Suprapubic skin (tissue), 4 donors: ENCODE measurements at places on chromosomes 13 and 19.

DNA sequence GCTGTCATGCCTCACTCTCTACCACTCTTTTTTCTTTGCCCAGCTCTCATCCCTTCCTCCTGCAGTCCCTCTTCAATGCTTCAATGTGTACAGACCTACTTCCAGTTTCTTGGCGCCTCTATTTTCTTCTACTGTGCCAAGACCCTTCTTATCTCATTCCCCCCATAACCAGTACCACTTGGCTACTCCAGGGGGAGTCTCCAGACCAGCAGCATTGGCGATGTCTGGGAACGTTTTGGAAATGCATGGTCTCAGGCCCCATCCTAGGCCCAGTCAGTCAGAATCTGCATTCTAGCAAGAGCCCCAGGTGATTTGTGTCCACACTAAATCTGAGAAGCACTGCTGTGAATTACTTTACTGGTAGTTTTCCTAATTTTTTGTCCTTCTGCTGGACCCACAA lies 198.2 kb downstream of the SLC7A1 start:
- DNase-seq, result no peak

DNA sequence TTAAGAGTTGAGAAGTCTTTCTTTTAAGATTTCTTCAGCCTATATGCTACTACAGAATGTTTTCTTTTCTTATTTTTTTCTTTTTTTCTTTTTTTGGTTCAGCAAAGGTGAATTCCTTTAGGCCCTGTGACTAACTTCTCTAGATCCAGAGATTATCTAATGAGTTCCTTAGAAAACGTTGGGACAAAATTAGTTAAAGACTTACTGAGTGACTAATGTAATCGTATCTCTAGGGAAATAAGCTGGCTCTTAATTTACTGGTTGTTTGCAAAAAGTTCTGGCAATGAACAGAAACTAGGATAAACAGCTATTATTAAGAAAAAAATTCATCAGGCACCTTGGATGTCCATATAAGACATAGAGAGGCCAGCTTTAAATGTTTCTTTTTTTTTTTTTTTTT lies 30.7 kb upstream of the CSNK1A1L start:
- no peak for DNase-seq

DNA sequence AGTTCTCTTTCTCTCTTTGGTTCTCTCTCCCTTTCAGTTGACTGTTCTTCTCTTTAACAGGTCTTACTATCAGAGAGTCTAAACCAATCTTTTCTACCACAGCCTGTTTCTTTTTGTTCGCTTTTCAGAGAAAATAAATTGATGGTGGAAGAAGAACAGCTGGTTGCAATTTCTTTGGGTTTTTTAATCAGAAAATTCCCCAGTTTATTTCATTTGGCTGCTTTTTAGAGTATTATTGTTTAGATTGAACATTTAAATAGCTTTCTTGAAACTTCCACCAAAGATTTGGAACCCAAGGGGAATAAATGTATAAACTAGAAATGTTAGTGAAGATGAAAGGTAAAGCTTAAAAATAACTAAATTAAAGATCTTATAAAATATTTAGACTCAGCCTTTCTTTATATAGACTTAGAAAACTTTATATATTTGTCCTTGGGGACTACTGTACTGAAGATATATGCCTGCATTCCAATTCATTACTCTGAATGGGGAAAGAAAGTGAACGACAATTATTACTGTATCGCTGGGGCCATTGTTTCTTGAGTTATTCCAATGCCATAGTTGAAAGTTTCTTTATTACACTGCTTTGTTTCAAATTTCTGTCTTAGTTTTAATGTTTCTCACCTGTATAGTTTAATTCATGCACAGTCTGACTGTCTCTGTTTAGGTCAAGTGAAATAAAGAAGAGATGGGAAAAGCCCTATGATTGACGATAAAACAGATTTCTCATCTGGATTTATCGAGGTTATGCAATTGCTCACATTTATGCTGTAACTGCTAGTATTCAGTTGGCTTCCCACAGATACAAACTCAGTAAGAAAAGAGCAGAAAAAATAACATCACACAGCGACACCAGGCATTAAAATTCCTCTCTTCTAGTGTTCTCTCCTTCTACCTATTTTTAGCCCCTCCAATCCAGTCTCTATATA lies 169.4 kb upstream of the CSNK1A1L start:
- no peak for DNase-seq

GRCh38 chr19:40585241-40585981 lies 8.7 kb downstream of the SHKBP1 start:
- no peak for DNase-seq

GRCh38 chr19:42069619-42070351 lies at the start of gene GRIK5:
Gene GRIK5, minus strand, starts transcription at chr19:42070206. Its CDS starts 4,436 bp downstream, at chr19:42065770.
- no peak for DNase-seq

DNA sequence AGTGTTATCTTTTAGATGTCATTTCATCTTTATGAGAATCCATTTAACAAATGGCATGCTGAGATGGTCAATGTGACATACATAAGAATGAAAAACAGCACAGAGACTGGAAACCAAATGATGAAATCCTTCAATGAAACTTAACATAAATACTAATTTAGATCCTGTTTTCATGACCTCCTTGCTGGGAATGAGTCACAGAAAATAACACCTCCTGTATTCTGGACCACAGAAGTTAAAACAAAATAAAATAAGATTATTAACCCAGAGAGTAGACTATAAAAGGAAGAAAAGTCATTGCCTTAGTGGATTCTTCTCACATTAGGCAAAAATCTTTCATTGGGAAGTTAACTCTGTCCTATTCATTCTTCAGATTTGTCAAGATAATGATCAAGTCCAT lies 1.6 kb downstream of the DIAPH3 start:
- DNase-seq, result no peak

DNA sequence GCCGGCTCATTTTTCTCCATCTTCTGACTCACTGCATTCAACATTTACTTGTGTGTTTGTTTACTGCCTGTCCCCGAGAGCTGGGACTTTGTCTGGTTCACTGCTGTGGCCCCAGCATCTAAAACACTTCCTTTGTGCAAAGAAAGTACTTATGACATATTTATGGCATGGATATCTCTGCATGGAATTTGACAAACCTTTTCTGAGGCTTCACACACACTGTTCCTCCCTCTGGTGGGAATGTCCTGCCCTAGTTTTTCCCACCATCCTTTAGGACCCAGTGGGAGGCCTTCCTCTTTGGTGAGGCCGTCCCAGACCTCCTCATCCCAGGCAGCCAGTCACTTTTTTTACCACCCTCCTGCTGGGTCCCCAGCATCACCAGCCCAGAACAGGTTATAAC lies 1.4 kb upstream of the SRRM5 start:
- DNase-seq, result no peak

DNA sequence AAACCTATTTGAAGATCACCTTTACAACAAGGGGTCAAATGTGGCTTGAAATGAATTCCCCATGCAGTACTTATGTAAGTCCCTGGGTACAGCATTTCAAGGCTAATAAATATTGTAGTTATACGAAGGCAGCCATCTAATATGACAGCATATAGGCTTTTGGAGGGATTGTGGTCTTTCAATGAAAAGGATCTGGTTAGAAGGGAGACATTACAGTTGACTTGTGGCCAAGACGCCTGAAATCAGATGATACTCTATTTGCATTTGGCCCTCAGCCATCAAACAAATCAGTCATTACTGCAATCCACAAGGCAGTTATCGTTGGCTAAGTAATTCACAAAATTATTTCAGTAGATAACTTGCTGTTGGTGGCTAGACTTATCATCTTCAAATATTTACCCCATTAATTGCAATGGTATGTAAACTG lies 242.7 kb downstream of the DCLK1 start:
- DNase-seq, result no peak

DNA sequence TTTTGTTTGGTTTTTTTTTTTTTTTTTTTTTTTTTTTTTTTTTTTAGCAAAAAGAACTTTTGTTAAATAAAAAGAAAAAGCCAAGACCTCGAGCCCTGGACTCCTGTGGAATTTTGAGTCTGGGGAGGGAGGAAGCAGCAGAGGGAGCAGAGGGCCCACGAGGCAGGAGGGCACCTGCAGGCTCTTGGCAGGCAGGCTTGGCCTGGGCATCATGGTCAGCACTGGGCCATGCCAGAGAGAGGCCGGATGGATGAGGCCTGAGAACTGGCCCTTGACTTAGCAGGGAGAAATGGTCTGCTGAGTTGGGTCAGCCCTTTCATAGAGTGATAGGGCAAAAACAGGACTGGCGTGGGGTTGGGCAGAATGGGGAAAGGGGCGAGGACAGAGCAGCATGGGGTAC lies 100.4 kb downstream of the GPR12 start:
- no peak for DNase-seq

DNA sequence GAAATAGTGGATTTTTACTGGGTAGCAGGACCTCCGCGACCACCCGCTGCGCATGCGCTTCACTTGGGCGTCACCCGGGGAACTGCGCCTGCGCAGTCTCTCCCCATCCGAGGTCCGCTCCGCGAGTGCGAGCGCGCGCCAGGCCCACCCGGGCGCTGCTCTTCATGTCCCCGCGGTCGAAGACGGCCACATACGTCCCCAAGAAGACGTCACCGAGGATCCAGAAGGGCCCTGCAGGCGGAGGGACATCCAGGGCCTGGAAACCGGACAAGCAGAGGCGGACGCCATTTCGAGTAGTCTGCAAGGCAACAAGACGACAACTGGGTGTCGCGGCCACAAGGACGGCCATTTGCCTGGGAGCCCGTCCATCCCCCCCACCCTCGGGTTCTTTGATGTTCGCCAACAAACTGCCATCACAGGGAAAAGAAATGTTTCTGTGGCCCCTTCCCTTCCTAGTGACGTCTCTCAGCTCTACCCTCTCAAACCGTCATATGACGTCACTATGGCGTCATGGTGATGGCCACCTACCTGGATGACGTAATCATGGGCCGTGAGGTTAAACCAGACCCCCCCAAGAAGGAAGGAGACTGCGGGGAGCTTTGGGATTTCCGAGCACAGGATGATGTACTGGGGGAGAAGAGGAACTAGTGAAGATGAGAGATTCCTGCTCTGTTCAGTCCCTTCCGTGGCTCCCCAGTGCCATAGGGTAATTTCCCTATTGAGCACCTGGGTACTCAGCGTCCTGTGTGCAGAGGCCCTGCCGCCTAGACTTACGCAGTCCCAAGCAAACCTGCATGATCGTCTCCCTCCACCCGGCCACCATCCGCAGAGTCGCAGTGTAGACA lies 6.7 kb downstream of the NAPSA start:
- no peak for DNase-seq

DNA sequence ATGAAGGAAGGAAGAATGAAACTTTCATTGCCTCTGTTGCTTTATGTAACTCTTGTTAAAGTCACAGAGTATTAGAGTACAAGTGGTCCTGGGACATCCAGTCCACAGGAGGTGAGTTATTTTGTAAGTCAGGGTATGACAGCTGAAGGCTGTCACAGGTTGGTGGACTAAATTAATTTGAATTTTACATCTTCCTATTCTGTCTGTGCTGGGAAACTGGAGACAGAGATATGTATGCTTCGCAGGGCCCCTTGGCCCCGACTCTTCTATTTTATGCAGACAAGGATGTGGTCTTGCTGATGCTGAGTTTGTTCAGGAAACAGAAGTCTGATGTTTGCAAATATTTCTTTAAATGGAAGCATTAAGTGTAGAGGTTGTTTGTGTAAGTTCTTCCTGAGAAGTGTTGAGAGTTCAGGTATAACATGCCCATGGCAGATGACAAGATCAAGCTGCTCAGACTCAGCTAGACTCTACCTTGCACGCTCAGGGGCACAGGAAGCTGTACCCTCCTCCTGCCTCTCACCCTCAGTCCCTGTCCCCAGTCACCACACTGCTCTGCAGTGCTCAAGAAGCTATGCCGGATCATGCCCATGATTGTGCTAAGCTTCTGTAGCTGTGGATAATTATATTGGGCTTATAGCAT lies 23.4 kb downstream of the RASL11A start:
- no peak for DNase-seq

GRCh38 chr13:97231829-97232196 lies 9.7 kb downstream of the MBNL2 start:
- DNase-seq, result no peak

GRCh38 chr13:50419331-50419865 lies 404.2 kb downstream of the KCNRG start:
- no peak for DNase-seq

GRCh38 chr13:50494138-50494537 lies 349.4 kb downstream of the DLEU7 start:
- no peak for DNase-seq

- DNase-seq, result no peak
Observed at GRCh38 chr19:9155591-9155990, 15.4 kb downstream of the ZNF317 start.

GRCh38 chr19:2443116-2443784 lies 13.5 kb downstream of the LMNB2 start:
- DNase-seq, result no peak

DNA sequence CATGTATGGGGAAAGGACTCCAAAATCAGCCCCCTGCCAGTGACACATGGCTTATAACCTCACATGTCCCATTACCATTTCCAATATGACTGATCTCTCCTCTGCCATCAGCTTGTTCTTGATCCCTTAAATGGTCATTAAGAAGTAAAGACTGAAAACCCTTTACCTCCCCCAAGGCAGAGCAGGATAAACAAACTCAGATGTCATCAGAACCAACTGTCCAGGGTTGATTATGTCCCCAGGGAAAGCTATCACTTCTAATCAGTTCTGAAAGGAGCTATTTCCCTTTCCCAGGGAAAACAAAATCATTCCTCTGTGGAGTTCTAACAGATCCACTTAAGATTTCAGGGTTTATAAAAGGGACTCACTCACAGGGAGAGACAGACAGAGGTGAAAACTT lies 350.9 kb downstream of the SUCLA2 start:
- DNase-seq, result no peak

GRCh38 chr13:49996161-49996915 lies 504 bp upstream of the TRIM13 start:
- peak; percentile 95 for DNase-seq

DNA sequence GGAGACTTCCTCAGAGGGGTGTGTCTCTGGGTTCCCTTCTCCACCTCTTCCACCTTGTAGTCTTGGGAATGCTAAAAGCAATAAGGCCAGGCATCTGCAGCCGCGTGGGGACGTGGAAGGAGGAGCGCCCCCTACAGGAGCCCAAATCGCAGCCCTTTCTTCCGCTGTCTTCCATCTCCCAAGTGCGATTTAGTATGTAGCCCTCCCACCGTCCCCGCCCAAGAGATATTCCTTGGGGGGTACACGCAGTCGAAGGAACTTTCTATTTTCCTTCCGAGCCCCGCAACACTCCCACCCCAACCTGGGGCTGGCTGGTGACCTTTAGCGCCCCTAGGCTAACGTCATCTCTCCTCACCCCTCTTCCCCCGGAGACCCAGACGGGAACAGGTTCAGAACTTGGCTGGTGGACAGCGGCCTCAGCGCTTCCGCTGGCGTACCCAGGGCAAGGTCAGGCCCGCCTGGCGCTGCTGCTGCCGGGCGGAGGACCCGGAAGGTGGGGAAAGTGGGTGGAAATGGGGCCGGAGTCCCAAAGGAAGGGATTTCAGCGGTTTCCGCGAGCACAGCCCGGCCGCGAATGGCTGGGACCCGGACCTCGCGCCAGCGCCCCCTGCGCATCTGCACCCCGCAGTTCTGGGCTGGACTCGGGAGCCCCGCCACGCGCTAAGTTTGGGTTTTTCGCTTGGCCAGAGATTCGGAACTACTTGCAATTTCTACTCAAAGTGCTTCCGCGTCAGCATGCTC lies 2.1 kb upstream of the PCDH8 start:
- DNase-seq, result no peak
